Activated T-cell treated with anti-CD3 and anti-CD28 coated beads for 1 hour (primary cell): ENCODE measurements at places on chromosomes 16 and 17.

DNA sequence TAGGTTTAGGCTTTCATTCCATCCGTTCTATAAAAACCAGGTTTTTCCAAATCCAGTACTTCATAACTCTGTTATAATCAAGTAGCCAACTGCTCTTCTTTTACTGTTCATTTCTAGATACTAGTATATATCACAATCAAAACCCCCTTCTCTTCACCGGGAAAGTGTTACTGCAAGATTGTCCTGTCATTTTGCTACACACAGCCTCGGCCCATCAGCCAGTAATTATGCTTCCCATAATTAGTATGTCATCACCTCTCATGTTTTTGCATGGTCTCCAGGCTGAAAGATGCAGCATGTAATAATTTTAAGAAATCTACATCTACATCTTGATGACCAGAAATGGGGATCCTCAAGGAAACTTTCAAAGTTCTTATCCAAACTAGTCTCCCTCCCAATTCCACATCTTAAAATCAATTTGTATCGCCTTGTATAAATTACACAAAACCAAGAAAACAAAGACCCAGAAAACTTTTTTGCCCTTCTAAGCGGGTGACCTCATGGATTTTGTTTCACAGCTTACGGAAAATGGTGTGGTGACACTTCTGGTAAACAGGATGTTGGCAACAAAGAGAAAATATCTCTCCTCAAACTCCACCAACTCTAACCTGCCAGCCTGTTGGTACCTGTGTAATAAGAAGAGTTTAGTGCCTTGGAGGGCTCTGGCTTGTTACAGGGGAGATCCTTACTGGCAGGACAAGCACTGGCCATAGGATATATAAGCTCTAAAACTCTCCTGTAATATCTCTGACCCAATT lies 9.3 kb downstream of the TACO1 start:
- DNase-seq, result no peak

DNA sequence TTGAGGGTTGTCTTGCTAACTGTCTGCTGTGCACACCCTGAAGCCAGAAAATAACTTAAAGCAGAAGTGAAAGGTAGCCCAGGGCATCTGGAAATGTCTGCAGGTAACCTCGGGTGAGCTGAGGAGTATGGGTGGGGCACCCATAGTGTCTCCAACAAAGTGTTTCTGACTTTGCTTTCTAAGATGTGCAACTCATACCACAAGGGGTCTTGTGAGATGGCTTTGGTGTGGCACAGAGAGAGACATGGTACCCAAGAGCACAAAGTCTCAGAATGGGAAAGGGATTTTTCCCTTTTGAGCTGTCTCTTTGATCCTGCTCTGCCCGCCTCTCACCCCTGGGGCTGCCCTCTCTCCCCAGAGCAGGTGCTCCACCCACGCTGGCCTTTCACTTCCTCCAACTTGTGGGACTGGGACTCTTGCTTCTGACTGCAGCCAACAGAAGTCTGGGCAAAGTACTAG lies 6.9 kb downstream of the CHD9 start:
- no peak for DNase-seq

- peak; percentile 75 for DNase-seq
Measured at GRCh38 chr17:39687546-39688474, at the start of gene PGAP3. TSS of gene PGAP3 (minus strand) at chr17:39688057. CDS start at chr17:39688014, 43 bp downstream.

GRCh38 chr16:15557258-15557657 lies 85.7 kb downstream of the MARF1 start:
- no peak for DNase-seq

DNA sequence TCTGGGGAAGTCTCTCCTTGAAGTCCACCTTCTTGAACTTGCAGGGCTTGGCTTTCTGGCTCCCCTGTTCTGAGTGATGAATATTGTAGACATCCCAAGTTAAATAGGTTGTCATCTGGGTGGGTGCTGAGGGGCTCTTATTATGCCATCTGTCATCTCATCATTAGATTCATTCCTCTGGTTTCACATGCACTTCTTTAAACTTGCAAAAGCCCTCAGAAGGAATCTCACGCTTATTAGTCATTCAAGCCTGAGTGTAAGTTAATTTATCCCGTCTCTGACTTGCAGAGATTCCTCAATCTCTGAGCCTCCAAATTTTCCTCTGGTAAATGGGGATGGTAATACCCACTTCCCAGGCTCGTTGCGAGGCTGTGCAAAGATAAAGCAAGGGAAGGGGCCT lies 5.7 kb downstream of the MGAT5B start:
- DNase-seq, result no peak

GRCh38 chr17:28743243-28744103 lies at the start of gene TRAF4:
TSS of gene TRAF4 (plus strand) at chr17:28744011. CDS start at chr17:28744113, 102 bp downstream.
- peak; percentile 69 for DNase-seq

DNA sequence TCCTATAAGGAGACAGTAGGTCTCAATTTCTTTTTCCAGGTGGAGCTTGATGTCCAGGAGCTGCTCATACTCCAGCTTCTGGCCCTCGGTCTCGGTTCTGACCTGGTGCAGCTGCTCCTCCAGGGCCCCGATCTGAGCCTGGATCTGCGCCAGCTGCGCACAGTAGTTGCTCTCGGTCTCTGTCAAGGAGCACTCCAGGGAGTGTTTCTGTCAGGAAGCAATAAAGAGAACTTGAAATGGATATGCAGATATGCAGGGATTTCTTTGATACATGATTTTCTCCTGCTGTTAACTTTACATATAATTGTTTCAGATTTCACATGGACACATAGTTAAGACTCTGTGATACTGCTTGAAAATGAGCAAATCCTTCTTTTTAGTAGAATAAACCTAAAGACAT lies 4.7 kb downstream of the KRT25 start:
- no peak for DNase-seq

DNA sequence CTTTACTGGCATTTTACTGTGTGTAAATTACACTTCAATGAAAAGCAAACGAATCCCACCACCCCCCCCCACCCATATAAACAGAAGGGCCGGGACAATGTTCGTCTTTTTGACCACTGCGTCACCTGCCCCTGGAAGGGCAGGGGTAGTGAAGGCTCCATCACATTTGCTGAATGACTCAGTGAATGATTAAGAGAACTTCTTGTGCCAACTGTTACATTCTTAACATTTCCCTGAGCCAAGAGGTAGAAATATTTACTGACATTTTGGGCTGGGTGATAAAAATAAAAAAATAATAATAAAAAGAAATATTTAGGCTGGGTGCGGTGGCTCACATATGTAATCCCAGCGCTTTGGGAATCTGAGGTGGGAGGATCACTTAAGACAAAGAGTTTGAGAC lies 24.1 kb downstream of the C16orf96 start:
- no peak for DNase-seq

- no peak for DNase-seq
Measured at GRCh38 chr17:80478487-80479245, 2.3 kb upstream of the NPTX1 start.

DNA sequence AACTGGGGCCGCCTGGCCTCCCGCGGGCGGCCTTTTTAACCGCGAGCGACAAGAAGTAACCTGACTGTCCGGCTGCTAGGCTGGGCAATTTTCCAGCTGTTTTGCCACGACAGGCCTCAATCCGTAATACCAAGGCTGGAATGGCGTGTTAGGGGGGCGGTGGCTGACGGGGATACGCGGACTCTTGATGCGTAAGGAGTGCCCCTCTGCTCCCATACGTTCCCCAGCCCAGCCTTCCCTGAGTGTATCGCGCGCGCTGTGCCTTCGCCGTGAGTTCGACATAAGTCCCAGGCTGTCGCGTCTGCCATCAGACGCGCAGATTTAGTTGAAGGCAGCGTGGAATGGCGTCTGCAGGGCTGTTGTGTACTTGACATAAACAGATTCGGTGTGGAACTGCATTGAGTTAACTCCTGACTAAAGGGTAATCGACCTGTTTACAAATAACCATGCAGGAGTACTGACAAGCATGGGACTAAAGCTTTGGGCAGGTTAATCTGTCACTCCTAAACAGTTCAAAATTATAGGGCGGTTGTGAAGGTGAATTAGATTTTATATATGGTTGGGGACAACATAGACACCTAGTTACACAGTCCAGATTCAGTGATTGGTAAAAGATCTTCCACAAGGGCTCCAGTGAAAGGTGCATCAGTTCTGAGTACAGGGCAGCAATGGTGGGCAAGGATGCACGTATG lies 16.6 kb upstream of the ERN1 start:
- DNase-seq, result peak; percentile 33

DNA sequence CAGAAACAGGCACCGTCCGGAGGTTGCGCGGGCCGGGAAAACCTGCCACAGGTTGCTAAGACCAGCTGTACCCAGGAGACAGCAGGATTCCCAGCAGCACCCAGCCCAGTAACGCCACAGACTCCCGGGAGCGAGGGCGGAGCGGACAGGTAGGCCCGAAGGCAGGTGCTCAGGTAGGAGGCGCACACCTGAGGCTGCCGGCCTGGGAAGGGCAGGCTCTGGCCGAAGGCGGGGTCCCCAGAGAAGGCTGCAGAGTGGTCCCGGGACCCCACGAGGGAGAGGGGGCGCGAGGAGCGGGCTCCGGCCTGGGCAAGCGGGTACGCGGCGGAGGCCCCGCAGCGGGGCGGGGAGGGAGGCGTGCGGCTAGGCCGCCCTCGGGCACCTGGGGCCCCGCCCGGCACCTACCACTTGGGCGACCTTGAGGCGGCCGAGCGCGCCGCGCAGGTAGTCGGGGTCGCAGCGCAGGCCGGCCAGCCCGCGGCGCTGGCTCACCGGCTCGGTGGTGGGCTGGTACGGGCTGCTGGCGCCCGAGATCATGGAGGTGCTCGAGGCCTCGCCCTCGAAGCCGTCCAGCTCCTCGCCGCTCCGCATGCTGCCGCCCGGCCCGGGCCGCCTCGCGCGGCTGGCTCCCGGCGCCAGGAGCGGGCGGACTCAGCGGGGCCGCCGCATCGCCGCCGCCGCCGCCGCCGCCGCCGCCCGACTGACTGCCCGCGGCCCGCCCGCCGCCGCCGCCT lies 441 bp downstream of the CMTM4 start:
- DNase-seq, result no peak
